ENCODE measurements at places on chromosomes 3 and 15. TPM values are rescaled to one million over a fixed set of nuclear protein-coding genes. Genes with fewer than 3 reads are reported as not detected.

The NME9 gene
- total RNA-seq = not detected

The RASA2 gene
- total RNA-seq = 8.1 TPM

DNA sequence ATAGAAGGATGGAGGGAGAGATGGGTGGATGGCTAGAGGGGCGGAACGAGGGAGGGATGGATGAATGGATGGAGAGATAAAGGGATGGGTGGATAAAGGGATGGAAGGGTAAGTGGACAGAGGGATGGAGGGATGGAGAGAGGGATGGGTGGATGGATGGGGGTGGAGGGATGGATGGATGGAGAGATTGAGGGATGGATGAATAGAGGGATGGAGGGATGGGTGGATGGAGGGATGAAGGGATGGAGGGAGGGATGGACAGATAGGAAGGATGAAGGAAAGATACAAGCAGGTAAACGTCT lies 313.3 kb downstream of the UACA start:
- DNase-seq = no peak

The AVEN gene
- 16.5 TPM for total RNA-seq

GRCh38 chr15:84658080-84658787 lies at the start of gene NMB:
Gene NMB, minus strand, starts transcription at chr15:84658199. Its CDS starts 47 bp downstream, at chr15:84658152.
- DNase-seq = peak; percentile 55

GRCh38 chr3:79729096-79729495 lies 38.7 kb downstream of the ROBO1 start:
- DNase-seq = no peak
